ENCODE measurements at places on chromosomes 7 and 10.

DNA sequence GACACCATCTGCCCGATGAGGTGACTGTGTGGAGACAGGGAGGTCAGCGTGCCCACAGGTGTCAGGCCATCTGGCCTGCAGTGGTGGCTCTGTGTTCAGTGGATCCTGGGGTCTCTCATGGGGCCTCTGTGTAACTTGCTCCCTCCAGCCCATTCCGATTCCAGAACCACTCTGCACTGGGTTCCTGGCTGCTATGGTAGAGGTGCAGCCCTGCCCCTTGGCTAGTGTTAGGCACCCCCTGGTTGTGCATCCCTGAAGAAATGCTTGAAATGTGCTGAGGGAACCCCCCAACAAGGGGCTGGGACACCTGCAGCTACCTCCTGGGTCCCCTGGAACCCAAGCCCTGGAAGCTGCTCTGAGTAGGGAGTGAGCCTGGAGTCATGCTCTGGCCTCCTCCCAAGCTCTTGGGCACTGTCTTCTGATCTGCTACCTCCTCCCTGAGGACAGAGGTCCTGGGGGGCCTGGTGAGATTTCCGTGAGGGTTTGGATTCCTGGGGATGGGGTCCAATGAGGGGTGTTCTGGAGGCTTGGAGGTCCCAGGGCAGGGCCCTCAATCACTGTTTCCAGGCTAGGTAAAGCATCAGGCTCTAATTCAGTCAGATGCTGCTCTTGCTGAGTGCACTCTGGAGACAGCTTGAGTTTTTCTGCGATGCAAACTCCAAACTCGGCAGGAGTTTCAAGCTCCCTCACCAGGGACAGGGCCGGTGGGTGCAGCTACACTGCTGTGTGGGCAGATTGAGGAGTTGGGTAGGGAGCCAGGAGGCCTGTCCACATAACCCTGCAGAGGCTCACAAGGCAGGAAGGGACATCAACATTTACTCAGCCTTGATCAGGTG is 27.7 kb downstream of the RAMP3 start:
- DNase-seq: no peak

- no peak for DNase-seq
Measured at GRCh38 chr7:122893486-122893885, 7.2 kb upstream of the CADPS2 start.

DNA sequence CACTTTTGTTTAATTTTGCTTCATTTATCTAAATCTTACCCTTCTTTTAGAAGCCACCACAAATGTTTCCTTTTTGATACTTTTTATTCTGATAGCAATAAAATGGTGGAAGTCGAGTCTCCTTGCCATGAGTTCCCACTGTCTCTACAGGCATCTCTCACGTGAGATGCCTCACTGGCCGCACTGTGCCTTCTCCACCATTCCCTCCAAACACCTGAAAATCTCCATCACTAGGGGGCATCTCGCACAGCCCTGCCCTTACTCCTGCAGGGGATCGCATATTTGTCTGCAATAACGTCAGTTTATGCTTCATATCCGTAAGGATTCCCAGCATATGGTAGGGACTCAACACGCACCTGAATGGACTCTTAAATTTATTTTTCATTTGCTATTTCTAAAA is 56.3 kb upstream of the NCAPG2 start:
- no peak for DNase-seq

DNA sequence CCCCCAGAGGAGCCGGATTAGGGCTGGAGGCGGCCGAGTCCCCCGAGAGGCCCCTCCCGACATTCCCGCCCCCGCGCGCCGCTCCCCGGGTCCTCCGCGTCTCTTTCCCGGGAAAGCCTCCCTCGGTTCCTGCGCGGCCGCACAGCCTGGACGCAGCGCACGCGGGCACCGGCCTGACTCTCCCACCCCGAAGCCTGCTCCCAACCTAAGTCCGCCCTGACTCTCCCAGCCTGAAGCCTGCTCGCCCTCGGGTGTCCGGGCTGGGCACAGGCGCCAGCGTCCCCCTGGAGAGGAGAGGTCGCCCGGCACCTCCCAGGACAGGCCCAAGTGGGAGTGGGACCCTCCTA is 441 bp upstream of the VENTX start:
- DNase-seq: no peak

DNA sequence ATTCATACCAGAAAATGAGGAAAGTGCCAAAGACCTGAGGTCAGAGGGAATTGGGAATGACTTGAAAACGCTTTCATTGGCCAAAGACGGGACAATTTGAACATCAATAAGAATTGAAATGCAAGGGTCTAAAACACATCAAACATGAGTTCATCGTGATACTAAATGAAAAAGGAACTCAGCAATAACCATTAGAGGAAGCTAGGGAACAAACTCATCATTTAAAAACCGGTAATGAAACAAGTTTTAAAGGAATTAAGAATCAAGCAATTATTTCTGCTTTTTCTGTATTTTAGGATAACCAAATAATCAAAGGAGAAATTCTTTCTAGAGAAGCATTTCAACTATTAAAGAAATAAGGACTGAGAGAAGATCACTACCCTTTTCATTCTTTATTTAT is 303.1 kb downstream of the ARHGAP12 start:
- DNase-seq: no peak

DNA sequence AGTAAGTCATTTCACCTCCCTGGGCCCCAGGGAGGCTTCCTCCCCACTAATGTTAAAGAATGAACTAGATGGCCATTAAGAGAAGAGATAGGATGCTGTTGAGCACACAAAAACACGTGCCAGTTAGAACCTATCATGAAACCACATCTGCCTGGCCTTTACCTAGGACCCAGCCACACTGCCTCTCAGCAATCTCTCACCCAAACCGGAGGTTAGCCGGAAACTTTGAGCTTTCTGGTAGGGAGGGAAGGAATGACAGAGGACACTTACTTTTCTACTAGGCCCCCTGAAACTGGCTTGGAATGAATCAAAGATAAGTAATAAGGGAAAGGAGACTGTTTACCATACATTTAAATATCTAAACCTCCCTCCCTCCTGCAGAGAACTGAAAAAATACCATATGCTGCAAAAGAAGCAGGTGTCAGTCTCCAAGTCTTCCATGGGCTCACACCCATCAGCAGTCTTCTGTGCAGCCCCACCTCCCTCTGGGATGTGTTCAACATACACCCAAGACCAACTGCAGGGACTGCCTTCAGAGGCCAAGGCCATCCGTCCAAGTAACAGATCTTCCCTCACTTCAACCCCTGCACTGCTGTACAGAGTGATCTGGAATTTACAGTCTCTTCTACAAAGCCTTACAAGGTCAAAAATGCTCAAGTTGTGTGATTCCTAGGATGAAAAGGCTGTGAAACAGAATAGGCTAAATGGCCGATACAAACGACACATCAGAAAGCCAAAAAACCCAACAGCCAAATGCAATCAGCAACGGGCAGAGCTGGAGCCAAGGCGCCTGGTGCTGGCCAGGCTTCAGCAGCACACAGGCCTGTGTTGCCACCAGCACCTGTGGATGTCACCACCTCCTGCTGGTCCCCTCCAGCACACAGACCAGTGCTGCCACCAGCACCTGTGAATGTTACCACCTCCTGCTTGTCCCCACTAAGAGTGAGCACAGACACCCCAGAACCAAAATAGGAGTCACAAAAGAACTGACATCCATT is 42.4 kb downstream of the SORBS1 start:
- no peak for DNase-seq

DNA sequence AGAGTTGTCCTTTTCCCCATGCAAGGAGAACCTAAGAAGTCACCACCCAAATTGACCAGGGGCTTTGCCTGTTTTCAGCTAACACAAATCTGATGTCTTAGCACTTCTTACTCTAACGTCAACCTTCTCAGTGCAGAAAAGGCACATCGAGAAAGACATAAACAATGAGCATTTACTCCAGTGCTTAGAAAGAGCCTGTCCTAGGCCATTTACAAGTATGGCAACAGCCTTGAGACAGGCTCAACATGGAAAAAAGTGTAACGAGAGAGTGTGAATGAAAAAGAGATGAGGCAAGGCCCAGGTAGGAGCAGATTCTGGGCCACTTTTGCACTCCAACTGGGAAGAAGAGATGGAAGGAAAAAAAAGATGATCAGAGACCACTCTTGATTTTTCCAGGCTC is 54.4 kb downstream of the CPED1 start:
- DNase-seq: no peak

DNA sequence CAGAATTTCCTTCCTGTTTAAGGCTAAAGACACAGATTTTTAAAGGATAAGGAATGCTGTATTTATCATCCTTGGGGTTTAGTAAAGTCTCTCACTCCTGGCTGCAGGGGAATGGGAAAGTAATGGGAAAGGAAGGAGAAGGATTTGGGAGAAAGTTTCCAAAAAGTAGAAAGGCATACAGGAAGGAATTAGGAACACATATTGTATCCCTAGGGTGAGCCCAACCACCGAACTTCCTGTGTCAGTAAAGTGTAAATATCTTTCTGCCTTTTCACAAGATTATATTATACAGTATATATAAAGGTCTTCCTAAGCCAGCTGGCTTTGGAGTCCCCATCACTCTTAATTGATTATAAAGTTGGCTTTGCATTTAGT is 12.0 kb upstream of the UBE2D1 start:
- DNase-seq: no peak

DNA sequence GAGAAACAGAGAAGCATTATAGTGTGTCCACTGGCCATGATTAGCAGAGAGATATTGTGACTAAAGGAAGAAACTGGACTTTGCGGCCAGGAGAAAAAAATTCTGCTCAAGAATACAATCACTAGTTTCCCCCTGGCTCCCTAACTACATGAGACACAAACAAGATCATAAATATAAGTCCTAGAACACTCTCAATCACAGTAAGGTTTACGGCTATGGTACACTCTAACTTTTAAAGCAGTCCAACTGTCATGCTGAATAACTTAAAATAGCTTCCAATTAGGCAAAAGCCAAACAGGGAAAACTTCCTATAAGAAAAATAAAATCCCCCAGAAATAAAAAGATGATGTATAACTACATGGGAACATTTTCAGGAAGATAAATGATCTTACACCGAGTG is 132.1 kb downstream of the STRA8 start:
- no peak for DNase-seq

DNA sequence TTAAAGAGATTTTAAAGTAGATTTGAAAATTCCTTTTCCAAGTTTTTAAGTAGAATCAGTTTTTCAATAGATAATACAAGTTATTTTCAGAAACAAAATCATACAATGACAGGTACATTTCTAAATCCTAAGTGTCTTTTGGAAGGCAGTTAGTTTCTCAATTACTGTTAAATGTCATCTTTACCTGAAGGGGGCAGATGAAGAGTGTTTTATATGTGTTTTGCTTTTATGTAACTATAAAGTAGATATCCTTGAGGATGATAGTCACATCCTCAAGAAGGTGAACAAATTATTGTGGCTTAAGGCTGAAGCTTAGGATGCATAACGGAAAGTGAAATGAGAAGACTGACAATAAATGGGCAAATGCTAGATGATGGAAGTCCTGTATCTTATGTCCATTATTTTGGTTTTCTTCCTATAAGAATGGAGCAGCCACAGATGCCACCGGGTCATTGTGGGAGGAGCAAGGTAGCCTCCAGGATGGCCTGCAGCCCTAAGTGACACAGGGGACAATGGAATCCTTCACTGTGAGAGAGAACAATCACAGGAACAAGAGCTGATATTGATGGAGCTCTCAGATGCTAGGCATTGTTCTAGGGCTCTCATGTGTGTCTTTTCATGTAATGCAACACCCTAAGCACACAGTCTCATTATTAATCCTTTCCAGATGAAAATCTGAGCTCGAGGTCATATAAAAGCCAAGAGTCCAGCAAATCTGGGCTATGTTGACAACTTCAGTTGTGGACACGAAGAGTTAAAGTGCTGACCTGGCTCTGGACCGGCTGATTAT is 14.1 kb upstream of the MKX start:
- DNase-seq: no peak

- no peak for DNase-seq
Measured at GRCh38 chr7:64618785-64619456, 47.0 kb upstream of the ZNF107 start.

GRCh38 chr7:112833082-112833481 is 42.9 kb upstream of the TMEM168 start:
- no peak for DNase-seq

- DNase-seq: no peak
Measured at GRCh38 chr7:140972876-140973829, 41.6 kb downstream of the MRPS33 start.

DNA sequence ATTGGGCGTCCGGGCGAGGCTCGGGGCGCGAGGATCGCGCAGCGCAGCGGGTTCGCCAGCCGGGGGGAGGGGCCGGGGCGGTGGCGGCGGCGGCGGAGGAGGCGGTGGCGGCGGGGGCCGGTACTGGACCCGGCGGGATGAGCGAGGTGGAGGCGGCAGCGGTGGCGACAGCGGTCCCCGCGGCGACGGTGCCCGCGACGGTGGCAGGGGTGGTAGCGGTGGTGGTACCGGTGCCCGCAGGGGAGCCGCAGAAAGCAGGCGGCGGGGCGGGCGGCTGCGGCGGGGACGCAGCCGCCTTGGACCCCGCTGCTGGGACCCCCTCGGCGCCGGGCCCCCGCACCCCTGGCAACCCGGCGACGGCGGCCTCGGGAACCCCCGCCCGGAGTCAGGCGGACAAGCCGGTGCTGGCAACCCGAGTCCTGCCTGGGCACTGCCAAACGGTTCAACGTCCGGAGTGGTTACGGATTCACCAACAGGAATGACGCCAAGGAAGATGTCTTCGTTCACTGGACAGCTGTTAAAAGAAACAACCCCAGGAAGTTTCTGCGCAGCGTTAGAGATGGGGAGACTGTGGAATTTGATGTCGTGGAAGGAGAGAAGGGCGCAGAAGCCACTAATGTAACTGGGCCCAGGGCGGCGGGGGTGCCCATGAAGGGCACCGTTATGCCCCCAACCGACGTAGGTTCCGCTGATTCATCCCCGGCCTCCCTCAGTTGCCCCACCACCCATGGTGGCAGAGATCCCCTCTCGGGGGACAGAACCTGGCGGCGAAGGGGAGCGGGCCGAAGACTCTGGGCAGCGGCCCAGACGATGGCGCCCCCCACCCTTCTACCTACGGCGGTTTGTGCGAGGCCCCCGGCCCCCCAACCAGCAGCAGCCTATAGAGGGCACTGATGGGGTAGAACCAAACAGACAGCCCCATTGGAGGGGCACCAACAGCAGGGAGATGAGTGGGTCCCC is 100.3 kb upstream of the CPXM2 start:
- DNase-seq: no peak

- no peak for DNase-seq
Measured at GRCh38 chr10:65501259-65501658, 1424.6 kb upstream of the LRRTM3 start.

Measured in CD8-positive, alpha-beta memory T cell (primary cell).